ENCODE measurements at places on chromosomes 13 and 19.

GRCh38 chr13:38606699-38607535 is 80.0 kb upstream of the FREM2 start:
- no peak for DNase-seq

- DNase-seq: no peak
Measured at GRCh38 chr13:74080762-74081161, 53.4 kb downstream of the KLF12 start.

- no peak for DNase-seq
Measured at GRCh38 chr19:21850656-21851255, 14.8 kb upstream of the ZNF43 start.

GRCh38 chr13:24910502-24911132 is 146.6 kb downstream of the RNF17 start:
- no peak for DNase-seq

DNA sequence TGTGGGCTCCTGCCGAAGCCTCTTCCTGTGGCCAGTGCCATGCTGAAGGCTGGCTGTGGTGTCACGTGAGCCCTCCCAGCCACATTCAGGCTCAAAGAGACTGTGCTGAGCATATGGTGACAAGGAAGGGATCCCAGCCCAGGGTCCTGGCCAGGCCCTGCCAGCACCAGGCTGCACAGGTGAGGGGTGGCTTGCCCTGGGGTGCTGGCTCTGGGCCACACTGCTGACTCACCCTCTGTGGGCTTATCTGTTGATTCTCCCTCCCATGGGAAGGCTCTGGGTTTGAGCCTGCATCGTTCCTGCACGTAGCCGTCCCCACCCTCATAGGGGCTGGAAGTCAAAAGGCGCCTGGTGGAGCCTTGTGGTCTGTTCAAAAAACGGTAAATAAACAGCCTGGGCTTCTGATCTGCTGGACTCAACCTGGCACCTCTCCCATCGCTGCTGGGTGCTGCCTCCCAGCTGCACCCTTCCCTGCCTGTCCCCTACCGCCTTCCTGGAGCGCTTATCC is 31.1 kb downstream of the DNM2 start:
- no peak for DNase-seq

DNA sequence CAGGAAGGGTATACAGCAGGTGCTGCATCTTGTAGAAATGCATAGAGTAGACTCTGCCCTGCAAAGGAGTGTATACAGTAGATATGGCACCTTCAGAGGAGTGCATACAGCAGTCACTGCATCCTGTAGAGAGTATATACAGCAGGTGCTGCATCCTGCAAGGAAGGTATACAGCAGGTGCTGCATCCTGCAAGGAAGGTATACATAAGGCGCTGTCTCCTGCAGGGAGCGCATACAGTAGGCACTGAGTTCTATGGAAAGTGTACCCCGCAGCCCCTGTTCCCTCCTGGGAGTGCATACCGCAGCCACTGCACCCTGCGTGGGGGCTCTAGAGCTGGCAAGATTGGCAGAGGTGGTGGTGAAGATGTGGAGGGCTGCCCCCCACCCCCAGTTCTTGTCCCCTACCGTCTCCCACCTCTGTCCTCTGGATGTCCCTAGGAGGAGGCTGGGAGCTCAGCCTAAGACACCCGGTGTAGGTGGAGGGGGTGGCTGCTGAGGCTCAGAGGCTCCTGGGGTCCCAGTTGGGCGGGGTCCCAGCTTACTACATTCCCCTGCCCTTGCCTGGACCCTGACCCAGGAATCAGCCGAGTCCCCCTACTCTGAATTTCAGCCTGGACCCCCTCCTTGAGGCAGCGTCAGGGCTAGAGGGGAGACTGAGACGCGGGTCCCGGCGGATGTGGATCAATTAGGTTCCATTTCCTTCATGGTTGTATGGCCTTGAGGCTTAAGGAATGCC is 2.3 kb upstream of the ADAMTSL5 start:
- DNase-seq: no peak

DNA sequence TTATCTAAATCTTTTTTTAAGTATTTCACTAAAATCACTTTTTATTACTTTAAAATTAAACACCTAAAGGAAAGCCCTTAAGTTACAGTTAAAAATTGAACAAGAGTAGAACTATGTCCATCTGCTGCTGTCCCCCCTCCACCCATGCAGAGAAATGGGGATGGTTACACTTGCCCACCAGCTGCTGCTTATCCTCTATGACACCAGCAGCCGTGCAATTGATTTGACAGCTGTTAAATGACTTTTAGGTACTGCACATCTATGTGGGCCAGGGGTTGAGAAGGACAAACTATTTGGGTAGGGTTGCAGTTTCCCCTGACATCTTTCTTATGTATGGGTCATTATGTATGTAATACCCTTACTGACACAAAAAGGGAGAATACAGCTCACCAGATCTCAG is 77.2 kb downstream of the TBC1D4 start:
- no peak for DNase-seq

DNA sequence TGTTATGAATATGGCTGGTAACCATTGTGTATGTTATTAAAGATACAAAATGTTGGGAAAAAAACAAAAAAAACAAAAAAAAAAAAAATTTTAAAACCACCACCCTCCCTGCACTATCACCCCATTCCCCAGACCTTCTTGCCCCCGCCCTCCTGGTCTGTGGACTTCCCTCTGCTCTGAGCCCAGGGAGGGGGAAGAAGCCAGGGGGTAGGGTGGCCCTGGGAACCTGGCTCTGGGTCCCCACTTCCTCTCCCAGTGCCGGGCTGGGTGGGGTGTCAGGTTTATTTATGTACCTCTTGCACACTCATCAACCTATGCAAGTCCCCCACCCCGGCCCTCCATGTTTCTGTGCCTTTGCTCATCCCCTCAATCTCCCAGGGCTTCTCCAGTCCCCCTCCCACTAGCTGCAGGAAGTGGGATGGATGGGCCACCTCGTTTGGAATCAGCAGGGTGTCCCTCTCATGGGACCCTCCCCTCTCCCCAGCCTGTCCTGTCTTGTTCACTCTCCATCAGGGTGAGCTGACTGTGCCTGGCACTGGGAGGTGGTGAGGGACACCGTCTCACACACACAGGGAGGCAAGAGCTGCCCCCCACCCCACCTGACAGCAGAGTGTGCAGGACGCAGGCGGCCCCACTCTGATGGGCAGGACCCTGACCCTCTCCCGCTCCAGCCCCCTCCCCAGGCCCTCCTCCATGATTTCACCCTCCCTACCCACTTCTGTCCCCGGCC is 5.9 kb downstream of the PAF1 start:
- no peak for DNase-seq

GRCh38 chr19:35592226-35592625 is 6.3 kb downstream of the PMIS2 start:
- no peak for DNase-seq

DNA sequence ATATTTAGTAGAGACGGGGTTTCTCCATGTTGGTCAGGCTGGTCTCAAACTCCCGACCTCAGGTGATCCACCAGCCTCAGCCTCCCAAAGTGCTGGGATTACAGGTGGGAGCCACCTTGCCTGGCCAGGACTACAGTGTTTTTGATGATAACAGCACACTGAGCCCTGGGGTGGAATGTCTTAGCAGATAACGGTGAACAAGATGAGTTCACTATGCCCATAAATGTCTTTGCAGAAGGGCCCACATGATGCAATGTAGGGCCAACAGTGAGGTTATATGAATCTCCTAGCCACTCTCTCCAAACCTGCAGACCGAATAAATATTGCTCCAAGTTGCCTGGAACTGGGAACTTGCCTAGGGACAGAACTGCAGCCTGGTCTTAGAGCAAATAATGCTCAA is 235.1 kb downstream of the COG6 start:
- DNase-seq: no peak

DNA sequence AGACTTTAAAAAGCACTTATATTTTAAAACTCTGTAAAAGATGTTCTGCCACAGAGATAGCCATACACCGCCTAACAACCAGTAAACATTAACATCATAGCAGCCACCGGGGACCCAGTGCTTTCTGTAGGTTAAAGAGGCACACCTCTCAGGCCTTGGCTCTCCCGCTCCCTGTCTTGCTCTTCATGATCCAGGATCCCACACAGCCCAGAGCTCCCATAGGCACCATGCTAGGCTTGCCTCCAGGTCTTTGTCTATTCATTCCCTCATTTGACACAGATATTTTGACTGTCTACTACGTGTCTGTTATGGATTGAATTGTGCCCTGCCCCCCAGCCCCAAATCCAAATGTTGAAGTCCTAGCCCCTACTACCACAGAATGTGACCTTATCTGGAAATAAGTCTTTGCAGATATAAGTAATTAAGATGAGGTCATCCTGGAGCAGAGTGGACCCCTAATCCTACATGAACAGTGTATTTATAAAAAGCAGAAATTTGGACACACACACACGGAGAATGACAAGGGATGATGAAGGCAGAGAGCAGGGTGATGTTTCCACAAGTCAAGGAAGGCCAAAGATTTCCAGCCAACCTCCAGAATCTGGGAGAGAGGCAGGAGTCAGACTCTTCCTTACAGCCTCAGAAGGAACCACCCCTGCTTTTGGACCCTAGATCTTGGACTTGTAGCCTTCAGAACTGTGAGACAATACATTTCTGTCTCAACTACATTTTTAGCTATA is 272.6 kb downstream of the DNAJC15 start:
- no peak for DNase-seq

DNA sequence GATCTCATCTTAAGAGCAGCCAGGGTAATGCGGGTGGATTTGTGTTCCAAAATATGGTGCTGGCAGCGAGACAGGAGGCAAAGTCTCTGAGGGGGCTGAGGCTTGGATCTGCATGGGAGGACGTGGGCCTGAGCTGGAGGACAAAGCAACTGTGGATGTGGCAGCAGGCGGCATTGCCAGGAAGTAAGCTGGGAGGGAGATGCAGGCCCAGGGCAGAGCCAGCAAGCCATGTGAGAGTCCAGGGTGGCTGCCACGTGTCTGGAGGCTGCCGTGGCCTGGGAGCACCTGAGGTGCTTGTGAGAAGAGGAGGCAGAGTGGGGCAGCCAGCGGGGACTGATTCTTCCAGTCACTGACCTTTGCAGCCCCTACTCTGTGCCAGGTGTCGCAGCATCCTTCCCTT is 52.0 kb downstream of the DPF1 start:
- no peak for DNase-seq

GRCh38 chr19:13013649-13014048 is 18.4 kb downstream of the NFIX start:
- DNase-seq: no peak

- DNase-seq: no peak
Measured at GRCh38 chr13:98520674-98521449, 56.0 kb downstream of the STK24 start.

DNA sequence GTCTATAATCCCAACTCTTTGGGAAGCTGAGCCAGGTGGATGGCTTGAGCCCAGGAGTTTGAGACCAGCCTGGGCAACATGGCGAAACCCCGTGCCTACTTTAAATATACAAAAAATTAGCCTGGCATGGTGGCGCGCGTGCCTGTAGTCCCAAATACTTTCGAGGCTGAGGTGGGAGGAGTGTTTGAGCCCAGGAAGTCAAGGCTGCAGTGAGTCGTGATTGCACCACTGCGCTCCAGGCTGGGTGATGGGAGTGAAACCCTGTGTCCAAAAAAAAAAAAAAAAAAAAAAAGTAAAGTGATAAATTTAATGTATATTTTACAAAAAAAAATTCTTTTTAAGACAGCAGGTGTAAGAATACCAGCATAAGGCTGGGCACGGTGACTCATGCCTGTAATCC is 17.6 kb downstream of the TMEM38A start:
- DNase-seq: no peak

DNA sequence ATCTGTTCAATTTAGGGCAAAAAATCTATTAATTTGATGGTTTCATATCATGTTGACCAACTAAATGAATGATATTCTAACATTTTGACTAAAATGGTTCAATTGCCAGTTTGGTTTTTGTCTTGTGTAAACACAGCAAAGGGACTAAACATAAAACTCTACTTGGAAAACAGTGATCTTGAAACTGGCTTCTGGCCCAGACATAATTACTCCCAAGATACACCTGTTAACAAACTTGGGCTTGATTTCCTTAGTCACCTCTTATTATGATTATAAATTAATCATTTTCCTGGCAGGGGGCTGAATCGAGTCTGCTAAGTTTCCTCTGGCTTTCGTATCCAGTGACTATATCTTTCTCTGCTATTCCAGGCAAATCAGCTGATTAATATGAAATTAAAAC is 78.0 kb upstream of the OXGR1 start:
- DNase-seq: no peak

- no peak for DNase-seq
Measured at GRCh38 chr19:46394402-46394797, 19.0 kb downstream of the CCDC8 start.

GRCh38 chr19:51750400-51751094 is 1.1 kb downstream of the FPR1 start:
- DNase-seq: peak; percentile 26

DNA sequence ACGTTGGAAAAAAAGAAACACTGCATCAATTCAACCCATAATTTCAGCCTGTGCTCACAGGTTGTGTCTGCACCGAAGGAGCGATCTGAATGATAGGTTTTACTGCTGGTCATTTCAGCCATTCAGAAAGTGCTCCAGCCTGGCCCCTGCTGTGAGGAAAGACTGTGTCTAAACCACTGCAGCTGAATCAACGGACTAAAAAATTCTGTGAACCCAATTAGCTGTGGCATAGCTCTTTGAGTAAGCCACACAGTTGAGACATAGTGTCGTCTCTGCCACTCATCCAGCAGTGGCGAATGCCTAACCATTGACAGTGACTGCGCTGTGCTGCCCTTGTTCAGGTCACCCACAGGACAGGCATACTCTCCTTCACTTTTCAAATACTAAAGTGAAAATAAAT is 179.8 kb downstream of the COG6 start:
- no peak for DNase-seq

DNA sequence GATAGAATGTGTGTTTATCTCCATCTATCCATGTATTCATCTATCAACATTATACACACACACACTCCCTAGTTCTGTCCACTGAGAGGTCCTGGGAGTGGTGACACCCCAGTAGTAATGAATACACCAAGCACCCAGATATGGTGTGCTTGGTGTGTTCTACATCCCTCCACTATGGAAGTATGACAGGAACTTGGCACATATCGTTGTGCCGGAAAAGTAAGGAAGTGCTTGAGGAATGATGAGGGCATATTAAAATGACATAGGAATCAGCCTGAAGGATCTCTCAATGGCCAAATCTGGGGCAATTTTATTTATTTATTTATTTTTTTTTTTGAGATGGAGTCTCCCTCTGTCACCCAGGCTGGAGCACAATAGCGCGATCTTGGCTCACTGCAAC is 28.3 kb upstream of the FBXO17 start:
- DNase-seq: no peak

GRCh38 chr13:113048766-113049165 is 56.8 kb upstream of the F7 start:
- no peak for DNase-seq

GRCh38 chr13:78979349-78979748 is 320.4 kb upstream of the OBI1 start:
- DNase-seq: no peak

GRCh38 chr19:14843169-14843568 is 5.6 kb downstream of the OR7A10 start:
- no peak for DNase-seq

- no peak for DNase-seq
Measured at GRCh38 chr19:28305513-28305912, 907.4 kb downstream of the UQCRFS1 start.

GRCh38 chr13:22232186-22232585 is 561.3 kb downstream of the FGF9 start:
- no peak for DNase-seq

Measured in fibroblast of skin of abdomen (primary cell).